Stimulated activated CD8-positive, alpha-beta memory T cell treated with anti-CD3 and anti-CD28 coated beads, Interleukin-7, amount 100 ng/mL, for 4 hours (primary cell): ENCODE measurements at places on chromosomes 1 and 21.

GRCh38 chr1:90204780-90205179 is 209.9 kb downstream of the ZNF326 start:
- no peak for DNase-seq

- DNase-seq: no peak
These were observed 5.5 kb upstream of the CNTN2 start for GRCh38 chr1:205037539-205037938.

- no peak for DNase-seq
These were observed 1284.7 kb downstream of the BRINP3 start for GRCh38 chr1:189192741-189193520.

DNA sequence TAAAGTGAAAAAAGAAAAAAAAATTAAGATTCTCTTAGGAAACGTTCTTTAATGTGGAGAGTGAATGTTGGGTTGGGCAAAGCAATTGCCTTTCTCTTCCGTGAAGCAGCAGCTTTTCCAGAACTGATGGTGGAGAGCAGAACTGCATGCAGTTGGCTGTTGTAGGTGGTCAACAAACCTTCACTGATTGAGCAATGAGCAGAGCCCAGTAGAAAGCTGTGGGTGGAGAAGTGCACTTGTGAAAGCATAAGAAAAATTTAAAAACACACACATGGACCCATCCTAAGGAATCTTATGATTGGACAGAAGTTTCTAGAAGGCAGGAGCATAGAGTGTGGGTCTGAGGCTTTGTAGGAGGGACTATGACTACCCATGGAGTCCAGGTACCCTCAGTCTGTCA is 4.5 kb downstream of the PRELP start:
- DNase-seq: no peak

GRCh38 chr1:5639106-5639722 is 353.0 kb downstream of the NPHP4 start:
- DNase-seq: no peak

GRCh38 chr1:85349224-85349623 is 72.8 kb upstream of the BCL10 start:
- DNase-seq: no peak

- DNase-seq: no peak
These were observed 39.5 kb downstream of the TOR3A start for GRCh38 chr1:179121159-179121938.
